ENCODE measurements at places on chromosomes 11 and 22.

DNA sequence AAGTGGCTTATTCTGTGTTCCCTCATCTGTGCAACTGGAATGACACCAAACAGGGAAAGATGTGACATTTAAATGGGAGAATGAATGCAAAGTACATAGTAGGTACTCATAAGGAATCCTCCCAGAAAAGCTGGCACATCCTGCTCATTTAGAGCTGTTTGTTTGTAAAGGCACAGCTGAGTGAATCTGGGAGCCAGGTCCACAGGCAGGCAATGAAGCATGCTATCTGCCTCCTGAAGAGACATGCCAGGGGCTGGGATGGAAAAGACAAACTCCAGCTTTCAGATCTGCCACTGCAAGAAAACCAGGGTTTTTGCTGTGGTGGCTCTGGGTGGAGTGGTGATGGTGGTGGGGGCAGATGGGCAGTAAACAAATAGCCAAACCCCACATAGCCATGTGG lies 150.1 kb downstream of the TENM4 start:
- DNase-seq: no peak

- DNase-seq: no peak
Observed at GRCh38 chr11:47553406-47553743, 443 bp upstream of the CELF1 start.

GRCh38 chr22:46504584-46504983 lies 32.8 kb downstream of the CELSR1 start:
- DNase-seq: no peak

GRCh38 chr22:27746918-27747317 lies 54.6 kb downstream of the MN1 start:
- DNase-seq: no peak
